Stimulated activated CD8-positive, alpha-beta memory T cell treated with anti-CD3 and anti-CD28 coated beads, Interleukin-15, amount 100 ng/mL, for 1 hour (primary cell): ENCODE measurements at places on chromosomes 3 and 15.

GRCh38 chr3:179288845-179289244 lies 34.0 kb upstream of the ZNF639 start:
- no peak for DNase-seq

DNA sequence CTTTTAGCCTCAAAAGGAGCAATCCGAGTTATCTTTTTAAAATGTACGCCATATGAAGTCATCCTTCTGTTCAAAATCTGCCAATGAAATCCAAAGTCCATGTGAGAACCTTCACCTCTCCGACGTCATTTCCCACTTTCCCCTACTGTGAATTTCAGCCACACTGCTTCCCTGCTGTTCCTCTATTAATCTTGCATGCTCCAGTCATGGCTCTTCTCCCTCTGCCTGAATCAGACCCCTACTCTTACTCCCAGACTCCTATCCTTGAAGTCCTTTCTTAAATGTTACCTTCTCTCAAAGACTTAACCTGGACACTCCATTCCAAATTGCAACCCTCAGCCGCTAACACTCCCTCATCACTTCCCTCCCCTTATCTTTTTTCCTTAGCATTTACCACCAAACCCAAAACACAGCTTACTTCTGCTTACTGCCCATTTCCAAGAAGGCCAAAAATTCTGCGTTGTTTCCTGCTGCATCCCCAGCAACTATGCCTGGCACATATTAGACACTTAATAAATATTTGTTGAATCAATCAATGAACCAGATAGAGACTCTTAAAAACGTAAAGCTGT lies 1.2 kb downstream of the NKIRAS1 start:
- DNase-seq = no peak

GRCh38 chr3:187852842-187853730 lies 107.8 kb upstream of the BCL6 start:
- no peak for DNase-seq

- no peak for DNase-seq
Observed at GRCh38 chr3:79672731-79673130, 95.1 kb downstream of the ROBO1 start.
